C1 segment of cervical spinal cord (tissue), 14 donors: ENCODE measurements at places on chromosomes 7 and 10.

DNA sequence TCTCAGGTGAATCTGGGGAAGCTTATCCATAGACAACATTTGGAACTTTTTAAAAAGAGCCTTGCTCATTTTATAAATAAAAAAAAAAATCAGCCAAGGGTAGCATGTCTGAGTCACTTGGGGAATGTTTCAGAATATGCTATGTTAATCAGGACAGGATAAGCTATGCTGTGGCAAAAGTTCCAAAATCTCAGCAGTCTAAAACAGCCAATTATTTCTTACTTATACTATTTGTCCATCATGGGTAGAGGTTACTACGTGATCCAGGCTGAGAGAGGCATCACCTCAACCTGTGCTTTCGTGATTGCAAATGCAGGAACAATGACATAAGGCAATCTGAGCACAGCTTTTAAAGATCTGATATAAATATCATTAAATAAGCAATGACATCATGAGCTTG, 6.5 kb downstream of the SLC13A1 start:
- DNase-seq: no peak

DNA sequence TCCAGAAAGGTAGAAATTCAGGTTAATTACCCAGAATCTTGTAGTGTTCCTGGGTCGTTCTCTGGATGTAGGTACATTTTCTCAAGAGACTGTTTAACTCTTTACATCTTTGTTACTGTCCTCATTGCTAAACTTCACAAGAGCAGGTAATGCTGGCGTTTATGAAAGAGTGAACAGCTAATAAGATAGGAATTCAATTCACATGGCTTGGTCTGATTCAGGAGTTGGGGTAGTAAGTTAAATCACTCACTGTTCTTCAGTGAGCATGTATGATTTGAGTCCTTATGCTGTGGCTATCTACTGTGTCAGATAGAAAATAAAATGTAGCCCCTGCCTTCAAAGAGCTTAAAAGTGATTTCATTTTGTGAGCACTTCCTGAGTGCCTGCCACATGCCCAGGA, 480.0 kb downstream of the LRMDA start:
- DNase-seq: no peak

GRCh38 chr7:106057962-106058927, 53.9 kb downstream of the SYPL1 start:
- DNase-seq: peak; percentile 93

GRCh38 chr7:82677493-82677892, 233.9 kb upstream of the CACNA2D1 start:
- DNase-seq: no peak

DNA sequence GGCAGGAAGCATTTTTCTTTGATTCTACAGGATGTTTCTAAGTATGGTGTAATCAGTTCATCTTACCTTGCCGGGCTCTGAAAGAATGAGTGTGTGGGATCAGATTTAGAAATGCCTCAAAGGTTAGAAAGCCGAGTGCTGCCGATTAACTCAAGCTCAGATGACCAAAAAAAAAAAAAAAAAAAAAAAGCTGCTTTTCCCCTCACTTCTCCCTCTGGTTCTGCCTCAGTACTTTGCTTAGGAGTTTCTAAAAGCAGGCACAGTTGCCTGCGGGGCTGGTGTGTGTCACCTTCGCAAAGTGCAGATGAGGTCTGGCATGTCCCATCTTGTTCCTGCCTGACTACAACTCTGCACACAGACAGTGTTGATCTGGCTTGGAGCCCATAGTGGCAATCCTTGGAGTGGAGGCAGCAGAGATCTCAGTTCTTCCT, 47.0 kb downstream of the KIAA1217 start:
- no peak for DNase-seq

GRCh38 chr7:116145245-116145852, 65.0 kb upstream of the TES start:
- DNase-seq: no peak

GRCh38 chr10:32190890-32191491, 134.8 kb upstream of the KIF5B start:
- DNase-seq: no peak

GRCh38 chr10:132321726-132322125, 10.3 kb upstream of the LRRC27 start:
- no peak for DNase-seq

DNA sequence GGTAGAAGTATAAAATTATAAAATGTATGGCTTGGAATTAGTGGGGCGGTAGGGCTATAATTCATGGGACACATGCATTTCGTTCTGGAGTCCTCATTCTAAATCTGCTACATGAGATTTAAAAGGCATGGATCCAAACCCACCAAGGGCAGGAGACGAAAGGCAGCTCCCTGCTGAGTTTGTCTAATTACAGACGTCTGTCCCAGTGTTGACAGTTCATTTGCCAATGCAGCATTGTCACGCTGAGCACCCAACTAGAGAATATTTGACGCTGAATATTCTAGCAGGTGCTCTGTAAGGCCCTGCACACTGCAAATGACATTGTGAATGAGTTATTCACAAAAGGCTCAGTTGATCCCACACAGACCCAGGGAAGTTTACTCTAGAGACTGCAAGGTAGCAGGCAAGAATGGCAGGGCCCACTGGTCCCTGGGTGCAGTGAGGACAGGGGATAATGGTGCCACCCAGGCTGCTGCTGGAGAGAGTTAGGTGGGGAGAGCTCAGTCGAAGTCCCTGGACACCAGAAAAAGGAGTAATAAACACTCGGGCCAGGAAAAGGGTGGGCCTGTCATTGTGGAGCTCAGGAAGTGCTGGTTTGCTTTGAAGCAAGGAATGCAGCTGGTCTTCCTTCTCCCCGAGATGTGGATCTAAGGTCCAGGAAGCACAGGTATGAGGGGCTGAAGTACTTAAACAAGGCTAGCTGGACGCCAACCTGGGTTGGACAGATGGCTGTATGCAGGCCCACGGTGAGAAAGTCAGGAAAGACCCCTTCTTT, 75.0 kb upstream of the JCAD start:
- no peak for DNase-seq

- no peak for DNase-seq
Observed at GRCh38 chr10:30828680-30829079, 199.1 kb upstream of the LYZL2 start.

DNA sequence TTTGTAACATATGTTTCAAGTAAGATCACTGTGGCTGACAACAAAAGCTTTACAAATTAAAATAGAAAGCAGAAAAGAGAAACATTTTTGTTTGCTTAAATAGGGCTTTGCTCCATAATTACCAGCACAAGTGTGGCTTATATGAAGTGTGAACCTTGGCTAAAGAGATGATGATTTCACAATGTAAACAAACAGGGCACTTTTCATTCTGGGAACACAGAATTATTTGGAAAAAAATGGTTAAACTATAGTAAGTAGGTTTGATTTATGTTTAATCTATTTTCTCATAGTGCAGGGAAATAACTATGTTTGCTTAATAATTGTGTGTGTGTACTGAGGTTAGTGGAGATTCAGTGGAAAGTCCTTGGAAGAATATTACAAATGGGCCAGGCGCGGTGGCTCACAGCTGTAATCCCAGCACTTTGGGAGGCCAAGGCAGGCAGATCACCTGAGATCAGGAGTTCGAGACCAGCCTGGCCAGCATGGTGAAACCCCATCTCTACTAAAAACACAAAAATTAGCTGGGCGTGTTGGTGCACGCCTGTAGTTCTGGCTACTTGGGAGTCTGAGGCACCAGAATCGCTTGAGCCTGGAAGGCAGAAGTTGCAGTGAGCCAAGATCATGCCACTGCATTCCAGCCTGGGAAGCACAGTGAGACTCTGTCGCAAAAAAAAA, 19.1 kb upstream of the OTUD1 start:
- no peak for DNase-seq

GRCh38 chr7:98565103-98565502, 52.0 kb upstream of the NPTX2 start:
- no peak for DNase-seq

DNA sequence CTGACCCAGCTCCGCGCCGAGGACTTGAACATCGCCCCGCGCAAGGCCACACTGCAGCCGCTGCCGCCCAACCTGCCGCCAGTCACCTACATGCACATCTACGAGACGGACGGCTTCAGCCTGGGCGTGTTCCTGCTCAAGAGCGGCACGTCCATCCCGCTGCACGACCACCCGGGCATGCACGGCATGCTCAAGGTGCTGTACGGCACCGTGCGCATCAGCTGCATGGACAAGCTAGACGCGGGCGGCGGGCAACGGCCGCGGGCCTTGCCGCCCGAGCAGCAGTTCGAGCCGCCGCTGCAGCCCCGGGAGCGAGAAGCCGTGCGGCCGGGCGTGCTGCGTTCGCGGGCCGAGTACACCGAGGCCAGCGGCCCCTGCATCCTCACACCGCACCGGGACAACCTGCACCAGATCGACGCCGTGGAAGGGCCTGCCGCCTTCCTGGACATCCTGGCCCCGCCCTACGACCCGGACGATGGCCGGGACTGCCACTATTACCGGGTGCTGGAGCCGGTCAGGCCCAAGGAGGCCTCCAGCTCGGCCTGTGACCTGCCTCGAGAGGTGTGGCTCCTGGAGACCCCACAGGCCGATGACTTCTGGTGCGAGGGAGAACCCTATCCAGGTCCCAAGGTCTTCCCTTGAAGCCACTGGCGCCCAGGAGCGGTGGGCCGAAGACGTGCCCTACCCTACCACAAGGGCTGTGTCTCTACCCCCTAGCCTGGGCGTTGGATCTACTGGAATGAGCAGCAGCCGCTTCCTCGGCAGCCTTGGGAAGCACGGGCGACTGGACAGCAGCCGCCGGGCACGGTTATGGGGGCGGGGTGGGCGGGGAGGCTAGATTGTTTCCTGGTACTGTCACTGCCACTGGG, 945 bp downstream of the ADO start:
- DNase-seq: peak; percentile 45

- no peak for DNase-seq
Observed at GRCh38 chr7:98753989-98754479, 115.8 kb downstream of the TMEM130 start.

DNA sequence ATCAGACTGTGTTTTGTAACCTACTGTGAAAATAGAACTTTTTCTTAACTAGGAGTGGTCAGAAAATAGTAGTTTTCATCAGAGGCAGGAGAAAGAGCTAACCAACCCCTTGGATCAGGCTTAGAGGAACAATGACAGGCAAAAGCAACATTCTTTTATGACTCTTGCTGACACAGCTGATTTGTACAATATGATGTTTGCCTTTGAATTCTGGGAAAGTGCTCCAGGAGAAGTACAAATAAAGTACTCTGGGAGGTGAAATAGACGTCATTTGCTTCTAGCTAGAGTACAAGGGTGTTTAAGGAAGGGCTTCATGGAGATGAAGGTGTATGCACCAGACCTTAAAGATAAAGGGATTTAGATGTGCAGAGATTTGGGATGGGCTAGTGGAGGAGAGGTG, 75.1 kb upstream of the KIAA1217 start:
- DNase-seq: no peak

DNA sequence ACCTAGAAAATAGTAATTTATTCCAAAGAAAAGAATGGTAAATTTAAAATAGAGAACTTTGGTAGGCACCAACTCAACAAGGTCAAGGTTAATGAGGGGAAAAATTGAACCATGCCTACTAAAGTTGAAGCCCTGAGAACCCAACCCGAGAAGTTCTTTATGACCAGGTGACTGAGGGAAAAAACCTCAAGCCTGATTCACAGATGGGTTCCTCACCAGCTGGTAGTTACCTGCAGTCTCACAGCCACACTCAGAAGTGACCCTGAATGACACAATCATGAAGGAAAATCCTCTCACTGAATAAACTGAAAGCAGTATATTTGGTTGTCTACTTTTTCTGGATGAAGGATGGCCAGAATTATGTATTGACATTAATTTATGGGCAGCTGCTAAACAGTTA, 7.0 kb downstream of the C10orf67 start:
- no peak for DNase-seq

GRCh38 chr10:57964351-57964750, 303.3 kb downstream of the IPMK start:
- DNase-seq: peak; percentile 10

GRCh38 chr7:68224041-68224741, 1227.6 kb downstream of the TYW1 start:
- peak; percentile 68 for DNase-seq

- DNase-seq: no peak
Observed at GRCh38 chr7:23106823-23107663, 1.5 kb downstream of the KLHL7 start.

- no peak for DNase-seq
Observed at GRCh38 chr7:51128545-51129435, 187.8 kb downstream of the COBL start.

DNA sequence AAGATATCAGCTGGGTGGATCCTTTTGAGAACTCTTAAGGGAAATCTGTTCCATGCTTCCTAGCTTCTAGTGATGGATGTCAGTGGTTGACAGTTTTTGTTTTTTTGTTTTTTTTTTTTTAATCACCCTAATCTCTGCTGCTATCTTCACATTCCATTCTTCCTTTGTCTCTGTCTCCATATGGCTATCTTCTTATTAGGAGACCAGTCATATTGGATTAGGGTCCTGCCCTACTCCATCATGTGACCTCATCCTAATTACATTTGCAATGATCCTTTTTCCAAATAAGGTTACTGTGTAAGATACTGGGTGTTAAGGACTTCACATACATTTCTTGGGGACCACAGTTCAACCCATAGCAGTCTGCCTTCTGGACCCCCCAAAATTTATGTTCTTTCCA, 69.7 kb downstream of the MLLT10 start:
- no peak for DNase-seq

- DNase-seq: peak; percentile 30
Observed at GRCh38 chr10:101272229-101272868, 43.1 kb upstream of the LBX1 start.

- DNase-seq: no peak
Observed at GRCh38 chr10:8278099-8278498, 223.6 kb downstream of the GATA3 start.

DNA sequence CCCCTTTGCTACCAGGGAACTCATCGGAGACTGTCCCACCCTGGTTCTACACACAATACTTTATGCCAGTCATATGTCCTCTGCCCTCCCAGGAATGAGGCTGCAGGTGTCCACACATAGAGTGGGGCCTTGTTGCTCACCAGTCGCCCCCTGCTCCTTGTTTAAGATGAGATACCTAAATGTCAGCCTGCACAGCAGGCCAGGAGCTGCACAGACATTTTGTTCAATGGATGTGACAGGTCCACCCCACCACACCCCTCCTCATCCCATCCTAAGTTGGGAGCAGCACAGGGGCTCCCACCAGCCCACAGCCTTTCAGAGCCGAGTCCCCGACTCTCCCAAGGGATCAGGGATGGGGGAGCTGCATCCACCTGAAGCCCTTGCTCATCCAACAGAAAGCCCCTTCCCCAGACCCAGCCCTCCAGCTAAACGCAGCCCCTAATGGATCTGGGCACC, 6.2 kb upstream of the GRID1 start:
- DNase-seq: no peak

- no peak for DNase-seq
Observed at GRCh38 chr10:12194752-12195271, 879 bp downstream of the NUDT5 start.

GRCh38 chr7:99380032-99380822, 5.7 kb downstream of the ARPC1B start:
- DNase-seq: no peak

- no peak for DNase-seq
Observed at GRCh38 chr10:43806831-43807640, 158.4 kb upstream of the ZNF32 start.

DNA sequence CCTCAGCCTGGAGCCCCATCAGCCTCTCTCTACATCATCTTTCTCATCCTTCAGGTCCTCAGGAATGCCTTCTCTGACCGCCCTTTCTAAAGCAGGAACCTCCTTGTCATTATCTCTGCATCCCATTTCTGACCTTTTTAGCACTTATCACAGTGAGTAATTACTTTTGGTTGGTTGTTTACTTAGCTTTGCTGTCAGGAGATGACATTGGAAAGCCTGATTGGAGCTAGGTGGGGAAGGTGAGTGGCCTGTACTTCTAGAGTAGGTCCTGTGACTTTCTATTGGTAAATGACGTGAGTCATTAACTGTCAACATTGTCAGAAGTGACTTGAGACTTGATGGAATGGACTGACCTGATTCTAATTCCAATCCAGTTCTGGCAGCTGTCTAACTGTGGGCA, 9.3 kb upstream of the SLC25A13 start:
- no peak for DNase-seq
